ENCODE measurements at places on chromosomes 12 and 14.

DNA sequence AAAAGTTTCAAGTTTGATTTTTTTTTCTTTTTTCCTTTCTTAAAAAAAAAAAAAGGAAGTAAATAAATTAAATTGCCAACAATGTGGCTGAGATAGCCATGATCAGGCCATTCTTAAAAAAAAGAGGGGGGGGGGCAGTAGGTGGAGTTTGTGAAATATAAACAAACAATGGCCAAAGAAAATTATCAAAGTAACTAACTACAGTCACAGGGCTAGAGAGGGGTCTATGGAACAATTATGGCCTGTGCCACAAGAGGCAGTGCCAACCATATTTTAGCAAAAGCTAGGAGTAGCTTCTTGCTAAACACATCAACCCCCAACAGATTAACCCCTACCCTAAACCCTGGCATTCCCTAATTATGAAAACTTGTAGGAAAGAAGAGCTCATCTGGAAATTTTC lies 16.2 kb upstream of the SMARCC2 start:
- no peak for DNase-seq

DNA sequence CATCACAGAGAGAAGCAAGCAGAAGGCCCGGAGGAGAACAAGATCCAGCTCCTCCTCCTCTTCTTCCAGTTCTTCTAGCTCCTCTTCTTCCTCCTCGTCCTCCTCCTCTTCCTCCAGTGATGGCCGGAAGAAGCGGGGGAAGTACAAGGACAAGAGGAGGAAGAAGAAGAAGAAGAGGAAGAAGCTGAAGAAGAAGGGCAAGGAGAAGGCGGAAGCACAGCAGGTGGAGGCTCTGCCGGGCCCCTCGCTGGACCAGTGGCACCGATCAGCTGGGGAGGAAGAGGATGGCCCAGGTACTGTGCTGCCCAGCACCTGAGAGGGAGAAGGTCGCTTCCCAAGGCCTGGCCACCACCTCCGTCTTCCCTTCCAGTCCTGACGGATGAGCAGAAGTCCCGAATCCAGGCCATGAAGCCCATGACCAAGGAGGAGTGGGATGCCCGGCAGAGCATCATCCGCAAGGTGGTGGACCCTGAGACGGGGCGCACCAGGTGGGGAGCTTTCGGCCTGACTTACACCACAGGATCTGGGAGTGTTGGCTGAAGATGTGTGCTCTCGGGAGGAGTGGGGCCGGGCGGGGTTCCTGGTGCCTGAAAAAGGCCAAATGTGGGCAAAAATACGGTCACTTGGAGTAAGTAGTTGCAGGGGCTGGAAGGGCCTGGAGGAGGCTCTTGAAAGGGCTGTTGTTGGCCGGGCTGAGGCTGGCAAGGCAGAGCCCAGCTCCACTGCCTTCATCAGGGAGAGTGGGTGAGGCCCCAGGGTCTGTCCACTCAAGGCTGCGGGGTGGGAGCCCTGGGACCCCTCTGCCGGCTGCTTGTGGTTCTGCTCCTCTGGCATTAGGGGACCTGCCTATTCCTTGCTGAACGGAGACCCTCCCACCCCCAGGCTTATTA lies 1.4 kb downstream of the ARL6IP4 start:
- no peak for DNase-seq

- peak; percentile 5 for DNase-seq
Measured at GRCh38 chr14:46490238-46490685, 161.3 kb downstream of the RPL10L start.

DNA sequence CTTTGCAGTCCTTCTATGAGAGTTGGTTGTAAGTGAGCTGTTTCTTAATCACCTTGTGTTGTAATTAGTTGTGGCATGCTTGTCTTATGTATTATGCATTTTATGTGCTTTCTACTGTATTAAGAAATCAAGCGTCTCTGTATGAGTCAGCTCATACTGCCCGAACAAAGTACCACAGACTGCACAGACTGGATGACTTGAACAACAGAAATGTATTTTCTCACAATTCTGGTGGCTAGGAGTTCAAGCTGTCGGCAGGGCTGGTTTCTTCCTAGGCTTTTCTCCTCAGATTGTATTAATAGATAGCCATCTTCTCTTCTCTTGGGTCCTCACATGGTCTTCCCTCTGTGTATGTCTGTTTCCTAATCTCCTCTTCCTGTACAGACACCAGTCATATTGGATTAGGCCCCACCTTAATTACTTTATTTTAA lies 77.7 kb downstream of the FLRT2 start:
- no peak for DNase-seq

DNA sequence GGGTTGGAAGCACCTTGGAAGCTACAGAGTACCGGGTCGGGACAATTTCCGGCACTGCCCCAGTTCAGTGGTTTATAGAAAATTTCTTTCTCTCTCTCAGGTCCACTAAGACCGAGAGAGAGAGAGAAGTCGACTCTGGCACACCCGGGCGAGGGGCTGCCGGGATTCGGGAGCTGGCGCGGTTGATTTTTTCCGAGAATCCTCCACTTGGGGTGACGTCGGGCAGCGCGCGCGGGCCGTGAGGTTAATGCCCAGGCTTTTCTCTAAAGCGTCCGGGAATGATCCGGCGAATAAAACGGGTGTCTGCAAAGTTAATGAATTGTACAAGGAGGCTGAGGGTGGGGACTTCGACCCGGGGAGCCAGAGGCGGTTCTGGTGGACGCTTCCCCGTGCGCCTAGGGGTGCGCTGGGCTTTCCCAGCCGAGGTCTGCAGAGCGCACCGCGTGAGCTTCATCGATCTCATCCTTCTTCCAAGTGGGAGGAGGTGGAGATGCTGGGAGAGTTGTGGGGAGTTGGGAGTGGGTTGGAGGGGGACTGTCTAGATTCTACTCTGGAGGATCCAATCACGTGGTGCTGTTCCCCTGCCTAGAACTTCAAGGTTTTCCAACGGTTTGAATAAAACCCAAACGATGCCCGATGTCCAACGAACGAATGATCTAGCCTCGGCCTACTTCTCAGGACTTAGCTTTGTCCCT lies 51.9 kb upstream of the TBX3 start:
- no peak for DNase-seq

DNA sequence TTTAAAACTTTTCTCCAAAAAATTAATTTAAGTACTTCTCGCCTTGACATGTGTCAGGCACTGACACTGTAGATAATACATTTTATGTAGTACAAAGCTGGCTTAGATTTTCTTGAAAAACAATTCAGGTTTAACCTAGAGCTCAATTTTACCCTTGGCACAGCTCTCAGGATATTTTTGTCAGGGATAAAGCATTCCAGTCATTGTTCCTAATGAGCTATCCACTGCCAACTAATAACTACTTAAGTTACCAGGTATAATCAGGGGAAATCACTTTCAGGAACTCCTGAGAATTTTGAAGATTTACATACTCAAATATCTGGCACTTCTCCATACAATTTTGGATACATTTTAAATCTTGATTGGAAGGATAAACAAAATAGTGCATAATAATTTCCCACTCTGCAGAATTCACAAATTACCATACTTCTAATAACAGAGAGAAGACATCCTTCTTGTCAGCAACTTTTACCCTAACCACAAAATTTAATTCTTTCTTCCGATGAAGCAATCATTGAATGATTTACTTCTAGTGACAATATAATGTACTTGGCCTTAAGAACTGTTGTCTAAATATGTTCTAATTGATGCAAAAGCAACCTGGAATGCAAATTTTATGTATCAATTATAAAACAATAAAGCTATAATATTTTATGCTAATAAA lies 4.8 kb downstream of the RASSF9 start:
- no peak for DNase-seq

- DNase-seq, result peak; percentile 58
Measured at GRCh38 chr12:110266980-110267620, 13.9 kb upstream of the ATP2A2 start.

- peak; percentile 95 for DNase-seq
Measured at GRCh38 chr12:24049728-24050127, 100.3 kb upstream of the SOX5 start.

GRCh38 chr14:101480022-101480746 lies 81.1 kb upstream of the DIO3 start:
- no peak for DNase-seq

GRCh38 chr14:77094672-77095284 lies 3.3 kb upstream of the CIPC start:
- DNase-seq, result peak; percentile 91

DNA sequence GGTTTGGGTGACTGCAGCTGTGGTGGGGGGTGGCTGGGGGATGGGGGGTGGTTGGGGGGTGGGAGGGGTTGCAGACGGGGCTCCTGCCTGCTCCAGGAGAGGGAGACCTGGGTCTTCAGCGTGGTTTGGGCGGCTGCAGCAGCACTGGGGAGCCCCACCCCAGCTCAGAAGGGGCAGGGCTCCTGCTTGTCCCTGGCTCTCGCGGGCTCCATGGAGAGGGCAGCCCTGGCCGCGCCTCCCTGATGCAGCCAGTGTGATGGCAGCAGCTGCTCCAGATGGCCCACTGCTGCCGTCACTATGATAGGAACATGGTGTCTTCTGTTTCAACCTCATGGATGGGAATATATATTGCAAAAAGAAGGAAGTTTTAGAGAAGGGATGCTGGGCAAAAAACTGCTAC lies 22.9 kb downstream of the TRHDE start:
- DNase-seq, result no peak

GRCh38 chr12:122869207-122869973 lies 26.5 kb downstream of the VPS37B start:
- DNase-seq, result no peak

DNA sequence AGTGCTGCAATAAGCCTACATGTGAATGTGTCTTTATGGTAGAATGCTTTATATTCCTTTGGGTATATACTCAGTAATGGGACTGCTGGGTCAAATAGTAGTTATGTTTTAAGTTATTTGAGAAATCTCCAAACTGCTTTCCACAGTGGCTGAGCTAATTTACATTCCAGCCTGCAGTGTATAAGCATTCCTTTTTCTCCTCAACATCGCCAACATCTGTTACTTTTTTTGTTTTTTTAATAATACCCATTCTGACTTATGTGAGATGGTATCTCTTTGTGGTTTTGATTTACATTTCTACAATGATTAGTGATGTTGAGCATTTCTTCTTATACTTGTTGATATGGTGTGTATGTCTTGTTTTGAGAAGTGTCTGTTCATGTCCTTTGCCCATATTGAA lies 1186.2 kb downstream of the BCL11B start:
- DNase-seq, result no peak

GRCh38 chr14:96965885-96966595 lies 168.9 kb downstream of the VRK1 start:
- no peak for DNase-seq

DNA sequence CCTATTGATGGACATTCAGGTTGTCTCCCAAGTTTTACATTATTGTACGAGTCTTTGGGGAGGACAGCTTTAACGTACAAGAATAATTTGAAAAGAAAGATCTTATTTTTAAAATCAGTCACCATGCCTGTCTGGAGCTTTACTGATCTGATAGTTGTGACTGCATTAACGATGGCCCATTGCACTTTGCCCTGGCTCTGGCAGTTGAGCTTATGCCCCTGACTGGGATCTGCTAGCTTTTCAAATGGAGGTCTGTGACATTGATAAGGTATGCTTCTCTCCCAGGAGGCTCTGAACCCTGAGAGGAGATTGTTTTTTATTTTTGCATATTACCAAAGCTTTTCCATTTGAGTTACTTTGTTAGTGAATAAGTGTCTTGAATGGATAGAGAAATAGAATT lies 17.9 kb upstream of the RAB3IP start:
- no peak for DNase-seq

GRCh38 chr12:103505371-103506236 lies 9.8 kb upstream of the C12orf42 start:
- no peak for DNase-seq

DNA sequence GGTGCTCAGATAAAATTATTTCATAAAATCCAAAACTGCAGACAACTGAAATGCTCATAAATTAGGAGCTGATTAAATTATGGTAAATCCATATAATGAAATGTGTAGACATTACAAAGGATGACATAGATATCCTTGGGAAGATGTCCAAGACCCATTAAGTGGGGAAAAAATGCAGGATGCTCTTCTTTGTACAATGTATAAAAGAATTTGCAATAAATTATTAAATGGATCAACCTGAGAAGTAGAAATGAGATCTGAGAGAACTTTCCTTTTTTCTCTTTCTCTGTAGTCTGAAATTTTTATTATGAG lies 336.4 kb upstream of the E2F7 start:
- DNase-seq, result no peak

- DNase-seq, result no peak
Measured at GRCh38 chr12:88113871-88114270, 28.0 kb downstream of the CEP290 start.

GRCh38 chr12:122199484-122200355 lies 3.8 kb upstream of the B3GNT4 start:
- no peak for DNase-seq

- peak; percentile 83 for DNase-seq
Measured at GRCh38 chr12:67364228-67364627, 95.1 kb downstream of the CAND1 start.

All from NCI-H2171 treated with DMSO at 0.1 percent for 48 hours (cell line).